ENCODE measurements at places on chromosomes 6 and 20.

GRCh38 chr6:119440953-119441352 lies 91.4 kb upstream of the MAN1A1 start:
- no peak for DNase-seq

- peak; percentile 56 for DNase-seq
Observed at GRCh38 chr20:41692479-41693135, 74.4 kb upstream of the CHD6 start.

- no peak for DNase-seq
Observed at GRCh38 chr20:33783818-33784217, 27.3 kb upstream of the CHMP4B start.

- no peak for DNase-seq
Observed at GRCh38 chr6:112066606-112067005, 12.7 kb downstream of the CCN6 start.
